ENCODE measurements at places on chromosomes 3 and 15. TPM values are rescaled to one million over a fixed set of nuclear protein-coding genes. Genes with fewer than 3 reads are reported as not detected.

DNA sequence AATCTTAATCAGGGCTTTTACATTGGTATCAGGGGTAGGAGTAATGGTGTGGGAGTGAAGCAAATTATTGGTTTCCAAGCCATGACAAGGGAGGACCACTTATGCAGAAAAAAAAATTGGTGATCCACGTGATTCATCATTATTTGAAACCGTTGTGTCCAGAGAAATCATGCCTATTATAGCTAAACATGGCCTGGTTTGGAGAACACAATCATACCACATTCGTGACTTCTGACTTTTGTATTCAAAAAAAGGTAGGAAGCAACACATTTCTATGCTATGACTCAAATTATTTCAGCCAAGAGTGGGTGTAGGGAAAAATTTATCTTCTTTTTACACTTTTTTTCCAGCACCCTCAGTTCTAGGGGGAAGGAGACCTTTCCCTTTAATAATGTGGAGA is 924.3 kb upstream of the GBE1 start:
- DNase-seq, result no peak

GRCh38 chr3:172564499-172564898 is 41.3 kb upstream of the TNFSF10 start:
- no peak for DNase-seq

DNA sequence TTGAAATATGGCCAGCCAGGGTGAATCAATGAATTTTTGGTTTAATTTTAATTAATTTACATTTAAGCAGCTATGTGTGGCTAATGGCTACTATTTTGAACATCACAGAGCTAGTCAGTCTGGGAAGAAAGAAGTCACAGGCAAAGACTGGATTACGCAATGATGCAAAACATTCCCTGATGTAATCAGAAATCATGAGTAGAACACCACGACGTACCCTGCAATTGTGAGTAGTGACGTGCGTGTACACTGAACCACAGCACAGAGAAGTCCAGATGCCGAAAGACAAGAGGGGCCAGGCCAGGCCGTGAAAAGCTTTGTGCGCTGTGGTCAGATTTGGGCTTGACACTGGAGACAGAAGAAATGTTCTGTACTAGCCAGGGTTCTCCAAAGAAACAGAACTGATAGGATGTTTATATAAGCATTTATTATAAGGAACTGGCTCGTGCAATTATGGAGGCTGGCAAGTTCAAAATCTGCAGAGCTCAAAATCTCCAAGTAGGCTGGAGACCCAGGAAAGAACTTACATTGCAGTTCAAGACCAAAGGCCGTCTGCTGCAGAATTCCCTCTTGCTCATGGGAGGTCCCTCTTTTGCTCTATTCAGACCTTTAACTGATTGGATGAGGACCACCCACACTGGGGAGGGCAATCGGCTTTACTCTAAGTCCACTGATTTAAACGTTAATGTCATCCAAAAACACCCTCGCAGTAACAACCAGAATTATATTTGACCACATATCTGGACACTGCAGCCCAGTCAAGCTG is 44.6 kb downstream of the SH3BP5 start:
- DNase-seq, result peak; percentile 82

DNA sequence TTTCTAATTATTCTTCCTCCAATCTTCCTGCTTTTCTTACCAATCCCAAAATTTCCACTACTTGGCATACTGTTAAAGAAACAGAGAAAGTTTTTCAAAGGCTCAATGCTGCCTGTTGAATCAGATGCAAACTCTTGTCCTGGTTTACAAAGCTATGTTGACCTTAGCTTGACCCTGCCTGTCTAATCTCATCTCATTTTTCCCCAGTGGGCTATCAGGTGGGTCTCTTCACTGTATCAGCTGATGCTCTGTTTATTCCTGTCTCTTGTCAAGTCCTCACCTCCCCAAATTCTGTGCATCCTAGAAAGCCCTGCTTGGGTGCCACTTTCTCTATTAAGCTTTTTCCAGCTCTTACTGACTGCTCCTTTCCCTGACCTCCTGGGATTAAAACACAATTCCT is 18.2 kb downstream of the NFKBIZ start:
- DNase-seq, result no peak

GRCh38 chr3:129937717-129938116 is 36.8 kb upstream of the TRH start:
- no peak for DNase-seq

- no peak for DNase-seq
These were observed 30.8 kb downstream of the MDFIC2 start for GRCh38 chr3:70281663-70282062.

- no peak for DNase-seq
These were observed 602.3 kb upstream of the SUCLG2 start for GRCh38 chr3:68256635-68257223.

DNA sequence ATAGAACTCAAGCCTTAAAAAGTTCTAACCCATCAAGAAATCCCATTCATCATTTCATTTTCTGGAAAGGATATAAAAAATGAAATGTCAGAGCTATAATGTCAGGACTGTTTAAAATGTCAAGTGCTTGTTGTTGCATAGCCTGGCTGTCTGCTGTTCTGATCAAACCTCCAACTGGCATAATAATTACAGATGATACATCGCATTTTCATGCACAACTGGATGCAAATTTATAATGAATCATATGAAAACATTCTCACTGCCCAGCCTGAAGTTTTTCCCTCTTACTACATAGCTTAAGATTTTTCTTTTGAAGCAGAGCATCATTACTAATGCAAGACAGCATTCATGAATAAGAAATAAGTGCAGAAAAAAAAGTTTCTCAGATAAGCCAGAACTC is 46.5 kb downstream of the GUCA1C start:
- no peak for DNase-seq

DNA sequence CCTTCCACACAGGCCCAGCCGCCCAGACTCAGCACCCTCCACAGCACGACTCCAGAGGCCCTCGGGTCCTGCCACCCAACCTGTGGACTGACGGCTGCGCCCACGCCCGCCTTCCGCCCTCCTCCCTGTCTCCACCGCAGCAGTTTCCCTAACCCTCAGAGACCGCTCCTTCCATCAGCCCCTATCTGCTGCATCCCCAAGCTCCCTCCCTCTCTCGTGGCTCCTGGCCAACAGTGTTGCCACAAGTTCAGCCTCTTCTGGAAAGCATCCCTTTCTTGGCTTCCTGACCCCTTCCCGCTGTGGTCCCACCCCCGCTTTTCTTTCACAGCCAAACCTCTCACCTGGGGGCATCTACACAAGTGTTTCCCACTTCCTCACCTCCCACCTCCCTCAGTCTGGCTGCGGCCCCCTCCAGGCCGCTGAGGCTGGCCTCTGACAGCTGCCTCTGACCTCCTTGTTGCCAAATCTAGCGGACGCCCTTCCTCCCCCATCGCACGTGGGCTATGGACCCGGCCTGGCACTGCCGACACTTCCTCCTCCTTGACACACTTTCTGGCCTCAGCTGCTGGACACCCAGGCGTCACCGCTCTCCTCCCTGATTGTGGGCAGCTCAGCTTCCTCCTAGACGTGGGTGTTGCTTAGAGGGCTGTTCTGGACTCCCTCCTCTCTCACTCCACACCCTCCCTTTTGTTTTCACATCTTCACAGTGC is 168.8 kb upstream of the TLE3 start:
- no peak for DNase-seq

GRCh38 chr3:117750674-117751269 is 1041.2 kb downstream of the TUSC7 start:
- DNase-seq, result no peak

DNA sequence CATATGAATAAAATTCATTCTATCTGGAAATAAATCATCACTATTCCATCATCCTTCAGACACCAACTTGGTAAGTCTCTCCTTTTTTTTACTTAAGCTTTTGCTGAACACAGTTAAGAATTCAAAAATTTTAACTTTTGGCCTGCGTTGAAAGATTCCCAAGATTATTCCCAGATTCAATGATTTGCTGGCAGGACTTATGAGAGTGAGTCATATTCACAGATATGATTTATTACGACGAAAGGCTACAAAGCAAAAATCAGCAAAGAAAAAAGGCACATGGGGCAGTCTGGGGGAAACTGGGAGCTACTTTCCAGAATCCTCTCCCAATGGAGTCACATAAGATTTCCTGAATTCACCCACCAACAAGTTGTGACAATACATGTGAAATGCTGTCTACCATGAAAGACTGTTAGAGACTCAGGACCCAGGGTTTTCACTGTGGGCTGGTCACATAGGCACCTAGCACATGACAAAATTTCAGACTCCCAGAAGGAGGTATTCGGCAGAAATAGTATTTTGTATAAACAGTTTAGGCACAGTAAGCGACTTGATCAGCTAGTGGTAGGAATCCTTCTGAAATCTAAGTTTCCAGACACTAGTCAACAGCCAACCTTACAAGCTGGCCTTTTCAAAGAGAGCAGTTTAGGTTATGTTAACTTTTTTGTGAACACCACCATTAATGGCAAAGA is 82.1 kb downstream of the DLG1 start:
- peak; percentile 43 for DNase-seq

DNA sequence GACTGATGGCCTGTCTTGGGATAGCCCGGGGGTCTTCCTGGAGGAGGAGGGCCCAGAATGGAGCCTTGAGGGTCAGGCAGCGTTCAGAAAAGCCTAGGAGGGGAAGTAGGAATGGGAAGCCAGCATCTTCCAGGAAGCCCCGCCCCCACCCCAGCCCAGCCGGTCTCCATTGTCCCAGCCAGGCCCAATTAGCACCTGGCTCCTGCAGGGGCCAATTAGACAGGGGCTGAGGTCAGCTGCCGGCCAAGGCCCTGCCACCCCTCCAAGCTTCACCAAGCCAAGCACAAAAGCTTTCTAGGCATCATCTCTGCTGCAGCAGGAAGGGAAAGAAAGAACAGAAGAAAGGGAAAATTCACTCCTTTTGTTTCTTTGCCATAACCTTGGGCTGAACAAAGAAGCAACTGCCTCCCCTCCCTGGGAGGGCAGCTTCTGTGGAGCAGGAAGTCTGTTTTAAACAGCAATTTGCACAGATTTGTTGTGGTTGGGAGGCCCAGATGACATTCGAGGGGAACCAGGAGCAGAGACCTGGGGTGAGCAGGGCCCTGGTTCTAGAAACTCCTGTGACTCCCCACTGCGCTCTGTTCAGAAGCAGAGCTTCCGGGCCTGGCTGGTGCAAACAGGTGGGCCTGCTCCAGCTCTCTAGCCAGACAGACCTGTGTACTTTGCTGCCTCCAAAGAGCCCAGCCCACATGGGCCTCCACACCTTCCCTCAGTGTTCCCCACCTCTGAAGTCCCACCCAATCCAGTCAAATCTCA is 47.7 kb downstream of the CYP11A1 start:
- DNase-seq, result no peak

DNA sequence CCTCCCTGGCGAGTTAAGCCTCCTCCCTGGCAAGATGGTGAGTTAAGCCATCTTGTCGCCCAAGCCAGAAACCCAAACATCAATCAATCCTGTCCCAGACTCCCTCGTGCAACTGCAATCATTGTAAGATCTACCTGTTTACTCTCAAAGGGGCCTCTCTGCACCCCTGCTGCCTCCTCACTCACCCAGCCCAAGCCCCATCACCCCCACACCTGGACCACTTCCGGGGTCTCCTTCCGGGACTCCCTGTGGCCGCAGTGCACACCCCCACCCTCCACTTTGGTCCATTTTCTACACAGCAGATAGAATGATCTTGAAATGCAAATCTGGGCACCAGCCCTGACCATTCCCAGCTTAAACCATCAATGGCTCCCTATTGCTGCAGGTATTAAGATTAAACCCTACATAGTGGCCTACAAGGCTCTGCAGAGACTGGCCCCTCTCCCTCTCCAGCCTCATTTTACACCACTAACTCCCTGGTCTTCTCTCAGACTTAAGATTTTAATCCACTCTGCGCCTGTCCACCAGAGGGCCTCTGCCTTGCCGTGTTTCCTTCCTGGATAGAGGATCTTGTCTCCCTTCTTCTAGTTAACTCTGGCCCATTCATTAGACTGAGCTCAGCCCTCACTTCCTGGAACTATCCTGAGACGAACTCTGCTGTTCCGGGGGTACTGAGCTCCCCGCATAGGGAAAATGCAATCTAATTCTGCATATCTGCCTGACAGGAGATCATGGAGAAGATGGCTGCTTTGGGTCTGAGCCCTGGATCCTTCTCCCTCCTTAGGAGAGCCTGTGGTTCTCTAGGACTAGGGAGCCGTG is 41.9 kb upstream of the SLC6A1 start:
- peak; percentile 39 for DNase-seq

DNA sequence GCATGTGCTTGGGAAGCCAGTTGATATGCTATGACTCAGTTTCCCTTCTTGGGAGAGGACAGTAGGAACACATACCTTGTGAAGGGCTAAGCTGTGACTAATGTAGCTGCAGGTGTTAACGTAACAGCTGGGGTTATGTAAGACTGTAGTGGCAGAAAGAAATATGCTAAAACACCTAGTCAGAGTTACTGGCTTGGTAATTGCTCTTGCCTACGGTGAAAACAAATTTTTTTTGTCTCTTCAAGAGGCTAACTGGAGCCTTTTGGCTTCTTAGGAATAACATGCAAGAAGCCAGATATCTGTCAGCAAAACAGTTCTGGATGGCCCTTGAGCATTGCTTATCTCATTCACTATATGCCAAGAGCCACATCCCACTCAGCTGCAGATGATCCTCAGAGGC is 1.4 kb downstream of the MAPKBP1 start:
- DNase-seq, result no peak

GRCh38 chr3:105413343-105413887 is 46.7 kb downstream of the ALCAM start:
- DNase-seq, result no peak

DNA sequence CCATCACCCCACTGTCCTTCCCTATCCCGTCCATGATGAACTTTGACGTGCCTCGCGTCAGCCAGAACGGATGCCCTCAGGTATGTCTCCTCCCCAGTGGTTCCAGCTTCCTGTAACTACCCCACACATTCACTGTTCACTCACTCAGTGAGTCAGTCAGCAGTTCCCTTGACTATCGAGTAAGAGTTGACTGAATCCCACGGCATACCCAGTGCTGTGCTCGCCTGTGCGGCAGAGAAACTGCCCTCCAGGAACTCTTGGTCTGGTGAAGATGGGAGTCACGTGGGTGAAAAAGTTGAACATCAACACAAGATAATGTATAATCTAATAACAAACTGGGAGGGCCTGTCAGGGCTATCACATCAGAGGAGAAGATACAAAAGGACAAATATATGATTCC is 36.7 kb downstream of the CCDC33 start:
- DNase-seq, result no peak

- no peak for DNase-seq
These were observed 126.0 kb downstream of the ZBTB20 start for GRCh38 chr3:115021061-115021460.

GRCh38 chr3:115436767-115437301 is 186.5 kb upstream of the GAP43 start:
- DNase-seq, result peak; percentile 97

DNA sequence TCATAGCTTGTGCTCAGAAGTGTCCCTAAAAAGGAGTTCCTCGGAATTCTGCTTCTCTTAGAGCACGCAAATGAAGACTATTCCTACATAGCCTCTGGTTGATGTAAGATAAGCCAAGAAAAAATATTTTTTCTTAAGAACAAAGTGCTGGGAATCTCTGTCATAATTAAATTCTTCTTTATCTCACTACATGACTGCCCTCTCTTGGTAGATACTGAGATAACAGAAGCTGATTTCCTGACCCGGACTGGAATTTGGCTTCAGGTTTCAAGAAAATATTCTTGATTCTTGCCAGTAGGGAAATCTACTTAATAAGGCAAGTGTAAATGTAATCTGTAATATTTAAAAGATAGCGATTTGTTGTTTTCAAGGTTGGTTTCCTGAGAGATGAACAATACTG is 31.3 kb upstream of the SETMAR start:
- peak; percentile 41 for DNase-seq

Gene CAND2
- 10.5 TPM for total RNA-seq

Gene ATG7
- 54.1 TPM for total RNA-seq

Gene RASGRF1
- not detected for total RNA-seq
